ENCODE measurements at places on chromosomes 1 and 21.

GRCh38 chr1:100147875-100148274 is 14.9 kb downstream of the TRMT13 start:
- no peak for DNase-seq

DNA sequence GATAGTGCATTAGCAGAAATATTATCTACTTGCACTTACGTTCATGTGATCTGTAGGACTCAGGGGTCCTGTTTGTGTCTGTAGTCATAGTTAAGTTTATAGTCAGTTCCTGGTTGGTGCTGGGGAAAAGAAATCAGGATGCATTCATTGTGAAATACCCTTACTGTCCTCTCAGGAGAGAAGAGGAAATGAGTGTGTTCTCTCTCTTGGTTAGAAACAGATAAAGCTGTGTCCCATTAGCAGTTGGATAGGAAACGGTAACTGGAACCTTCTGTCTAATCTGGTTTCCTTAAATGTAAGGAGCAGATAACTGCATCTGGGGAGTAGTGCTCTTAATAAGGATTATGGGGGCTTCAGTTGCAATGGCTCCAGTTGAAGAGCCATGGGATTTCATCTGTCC is 8.9 kb downstream of the SDCCAG8 start:
- no peak for DNase-seq

DNA sequence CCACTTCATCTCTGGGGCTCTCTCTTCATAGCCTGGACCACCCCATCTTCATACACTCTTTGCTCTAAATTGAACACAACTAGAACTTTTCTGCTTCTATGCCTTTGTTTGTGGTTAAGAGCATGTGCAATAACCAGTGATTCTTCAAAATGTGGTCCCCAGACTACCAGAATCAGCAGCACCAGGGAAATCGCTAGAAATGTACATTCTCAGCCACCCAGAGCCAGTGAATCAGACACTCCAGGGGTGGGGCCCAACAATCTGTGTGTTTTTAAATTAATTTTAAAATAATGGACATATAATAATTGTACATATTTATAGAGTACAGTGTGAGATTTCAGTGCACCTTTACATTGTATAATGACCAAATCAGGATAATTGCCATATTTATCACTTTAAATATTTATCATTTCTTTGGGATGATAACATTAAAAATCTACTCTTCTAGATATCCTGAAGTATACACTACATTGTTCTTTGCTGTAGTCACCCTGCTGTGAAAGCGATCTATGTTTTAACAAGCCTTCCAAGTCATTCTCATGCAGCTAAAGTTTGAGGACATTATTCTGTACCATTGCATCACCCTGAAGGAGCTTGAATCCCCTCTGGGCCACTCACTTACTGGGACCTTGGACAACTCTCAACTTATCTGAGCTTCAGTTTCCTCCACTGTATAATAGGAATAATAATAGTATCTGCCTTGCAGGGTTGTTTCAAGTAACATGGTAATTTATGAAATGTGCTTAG is 10.8 kb downstream of the GRHL3 start:
- DNase-seq = no peak

- no peak for DNase-seq
Measured at GRCh38 chr1:183228347-183229220, 42.5 kb downstream of the LAMC2 start.

GRCh38 chr1:156490401-156491032 is 10.1 kb downstream of the MEF2D start:
- no peak for DNase-seq

DNA sequence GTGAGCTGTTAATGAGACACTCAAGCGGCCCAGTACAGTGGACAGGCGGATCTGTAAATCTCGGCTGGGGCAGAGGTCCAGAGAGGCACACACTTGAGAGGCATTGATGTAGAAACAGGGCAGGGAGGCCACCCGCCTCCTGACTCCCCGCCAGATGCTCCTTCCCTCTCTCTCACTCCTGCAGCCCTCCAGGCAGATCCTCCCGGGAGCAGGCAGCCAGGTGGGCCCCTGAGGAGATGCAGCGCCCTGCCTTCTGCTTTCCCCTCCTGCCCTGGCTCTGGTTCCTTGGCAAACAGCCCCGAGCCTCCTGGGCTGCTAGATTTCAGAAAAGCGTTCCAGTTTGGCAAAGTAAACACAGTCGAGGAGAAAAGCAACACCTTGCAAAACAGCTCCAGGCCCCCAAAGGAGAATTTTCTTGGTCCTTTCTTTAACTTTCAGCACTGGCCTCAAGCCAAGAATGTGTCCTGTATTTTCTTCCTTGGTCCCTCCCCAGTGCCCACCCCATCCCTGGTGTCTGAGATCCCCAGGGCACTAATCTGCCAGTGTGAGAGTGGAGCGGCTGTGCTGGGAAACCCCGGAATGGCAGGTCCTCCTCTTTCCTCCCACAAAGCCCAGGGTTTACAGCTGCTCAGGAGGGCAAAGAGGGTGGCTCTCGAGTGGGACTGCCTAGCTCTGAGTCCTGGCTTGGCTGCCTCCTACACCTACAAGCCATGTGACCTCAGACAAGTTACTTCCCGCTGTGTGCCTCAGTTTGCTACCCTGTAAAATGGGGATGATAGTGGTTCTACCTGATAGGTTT is 29.4 kb upstream of the IFNLR1 start:
- no peak for DNase-seq

- DNase-seq = no peak
Measured at GRCh38 chr21:39650801-39651200, 38.1 kb downstream of the B3GALT5 start.

GRCh38 chr1:236451796-236452373 is 57.8 kb downstream of the EDARADD start:
- DNase-seq = no peak

DNA sequence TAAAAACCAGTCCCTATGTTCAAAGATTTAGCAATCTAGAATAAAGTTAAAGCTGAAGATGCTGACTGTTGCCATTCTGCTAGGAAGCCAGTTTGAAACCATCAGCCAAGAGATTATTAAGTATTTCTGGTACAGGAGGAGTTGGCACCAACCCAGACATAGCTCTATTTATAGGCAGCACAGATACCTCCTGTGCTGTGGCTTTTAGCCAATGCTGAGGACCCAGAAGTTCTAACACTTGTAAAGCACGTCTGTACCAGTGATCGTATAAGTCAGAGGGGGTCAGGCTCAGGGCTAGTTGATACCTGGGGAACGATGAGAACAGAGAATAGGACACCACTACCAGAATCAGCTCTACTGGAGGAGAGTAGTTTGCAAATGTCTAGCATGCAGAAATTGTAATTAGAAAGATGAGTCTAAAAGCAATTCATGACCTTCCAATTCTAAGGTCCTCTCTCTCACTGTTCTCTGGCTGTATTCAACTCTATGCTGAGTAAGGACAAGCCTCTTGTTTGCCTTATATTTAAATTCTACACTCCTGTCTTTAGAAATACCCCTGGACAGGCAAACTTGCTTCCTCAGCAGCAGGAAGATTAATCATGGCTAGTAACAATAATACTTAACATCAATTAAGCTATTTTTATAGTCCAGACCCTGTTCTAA is 96.8 kb upstream of the PALMD start:
- no peak for DNase-seq

DNA sequence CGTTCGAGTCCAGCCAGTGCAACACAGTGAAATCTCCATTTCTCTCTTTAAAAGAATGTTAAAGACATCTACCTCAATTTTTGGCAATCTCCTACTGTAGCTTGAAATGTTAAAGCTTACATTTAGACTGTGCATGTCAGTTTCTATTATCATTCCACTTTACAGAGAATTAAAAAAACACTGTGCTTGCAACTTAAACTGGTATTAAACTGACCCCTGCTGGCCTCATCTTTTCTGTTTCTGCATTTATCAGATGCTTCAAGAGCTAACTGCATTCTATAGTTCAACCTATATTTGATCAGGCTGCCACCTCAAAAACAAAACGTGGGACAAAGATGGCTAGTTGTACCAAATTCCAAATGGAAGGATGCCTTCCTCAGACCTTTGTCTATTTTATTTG is 226.5 kb downstream of the SMYD3 start:
- no peak for DNase-seq

DNA sequence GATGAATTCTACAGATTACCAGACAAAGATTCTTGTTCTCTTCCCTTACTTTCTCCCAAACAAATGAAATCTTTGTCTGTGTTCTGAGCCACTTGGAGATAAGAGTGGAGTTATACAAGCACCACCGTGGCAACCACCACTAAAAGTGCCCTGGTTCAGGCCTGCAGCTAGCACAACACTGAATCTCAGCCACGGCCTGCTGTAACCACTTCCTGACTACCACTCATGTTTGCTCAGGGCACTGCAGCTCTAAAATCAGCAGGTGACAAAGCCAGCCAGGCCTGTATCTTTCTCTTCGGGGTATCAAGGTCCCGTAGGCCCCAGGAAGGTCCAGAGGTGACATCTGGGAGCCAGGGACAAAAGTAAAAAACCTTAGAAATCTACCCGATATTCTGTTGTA is 3.2 kb upstream of the OR2T6 start:
- DNase-seq = no peak

GRCh38 chr1:99638853-99639252 is 7.1 kb upstream of the PALMD start:
- DNase-seq = no peak

DNA sequence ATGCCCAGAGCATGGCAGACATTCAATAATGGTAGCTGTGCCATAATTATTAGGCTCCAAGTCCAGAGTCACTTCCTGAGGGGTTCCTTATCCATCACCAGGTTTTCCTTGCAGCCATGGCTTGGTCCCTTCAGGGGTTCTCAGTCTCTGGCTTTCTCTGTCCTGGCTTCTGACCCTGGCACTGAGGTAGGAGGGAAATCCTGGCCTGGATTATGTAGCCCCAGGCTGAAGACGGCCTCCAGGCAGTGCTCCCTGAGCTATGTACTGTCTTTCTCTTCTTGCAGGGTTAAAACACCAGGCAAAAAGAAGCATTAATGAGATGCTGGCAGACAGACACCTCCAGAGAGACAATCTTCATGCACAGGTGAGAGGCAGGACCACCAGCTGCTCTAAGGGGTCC is 9.5 kb upstream of the PADI3 start:
- no peak for DNase-seq

- DNase-seq = peak; percentile 68
Measured at GRCh38 chr1:108559215-108560186, at the start of gene EEIG2. EEIG2 (plus strand) TSS chr1:108560100; CDS start chr1:108560429, 329 bp downstream.

Data from amygdala (tissue), 56 donors.